ENCODE measurements at places on chromosomes 1 and 21.

- no peak for DNase-seq
Measured at GRCh38 chr1:2156866-2157265, 37.7 kb downstream of the FAAP20 start.

DNA sequence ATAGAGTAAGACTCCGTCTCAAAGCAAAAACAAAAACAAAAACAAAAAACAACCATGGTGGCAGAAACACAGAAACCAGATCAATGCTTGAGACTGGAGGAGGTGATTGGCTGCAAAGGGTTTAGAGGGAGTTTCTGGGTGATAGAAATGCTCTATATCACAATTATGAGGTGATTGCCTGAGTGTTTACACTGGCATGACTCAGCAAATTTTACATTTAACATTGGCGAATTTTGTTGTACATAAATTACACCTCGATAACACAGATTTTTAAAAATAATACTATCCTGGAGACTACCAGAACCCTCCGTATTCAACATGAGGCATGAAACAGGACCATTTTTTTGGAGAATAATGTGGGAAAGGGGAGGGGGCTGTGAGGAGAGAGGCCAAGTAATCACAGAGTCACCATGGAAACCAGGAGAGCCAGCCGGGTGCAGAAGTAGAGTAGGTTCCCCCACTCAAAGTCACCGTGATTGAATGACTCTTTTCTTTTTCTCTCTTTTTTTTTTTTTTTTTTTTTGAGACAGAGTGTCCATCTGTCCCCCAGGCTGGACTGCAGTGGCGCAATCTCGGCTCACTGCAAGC is 24.3 kb downstream of the HEYL start:
- DNase-seq: no peak

GRCh38 chr1:33098371-33098770 is 17.4 kb downstream of the AZIN2 start:
- DNase-seq: no peak

DNA sequence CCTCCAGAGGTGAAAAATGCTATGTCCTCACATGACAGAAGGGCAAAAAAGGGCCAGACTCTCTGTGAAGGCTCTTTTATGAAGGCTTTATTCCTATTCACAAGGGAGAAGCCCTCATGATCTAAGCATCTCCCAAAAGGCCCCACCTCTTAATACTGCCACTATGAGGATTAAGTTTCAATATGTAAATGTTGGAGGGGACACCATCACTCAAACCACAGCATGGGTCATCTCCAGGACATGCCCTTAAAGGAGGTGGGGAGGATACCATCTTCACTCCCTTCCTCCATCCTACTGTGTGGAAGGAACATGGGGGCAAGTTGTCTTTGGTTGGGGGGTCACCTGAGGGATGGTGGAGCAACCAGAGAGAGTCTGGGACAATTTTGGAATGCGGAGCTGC is 170.1 kb downstream of the TRIM33 start:
- no peak for DNase-seq

DNA sequence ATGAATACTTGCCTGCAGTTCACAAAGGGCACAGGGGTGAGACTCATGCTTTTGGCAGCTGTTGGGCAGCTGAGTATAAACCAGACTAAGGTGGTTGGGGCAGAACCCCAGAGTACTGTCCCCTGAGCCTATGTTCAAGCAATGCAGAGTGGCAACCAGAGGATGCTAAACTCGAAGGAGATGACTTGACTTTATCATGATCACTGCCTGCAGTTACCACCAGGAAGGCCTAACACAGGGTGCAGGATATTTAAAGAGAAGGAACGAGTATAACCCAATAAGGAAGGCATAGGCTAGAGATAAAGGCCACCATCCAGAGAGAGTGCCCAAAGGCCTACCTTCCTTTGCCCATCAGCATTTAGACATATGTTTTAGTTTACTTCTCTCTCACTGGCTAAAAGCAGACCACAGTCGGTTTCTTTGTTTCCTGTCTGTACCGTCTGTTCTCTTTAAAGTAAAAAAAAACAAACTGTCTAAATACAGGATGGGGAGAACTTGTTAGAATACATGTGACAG is 83.3 kb downstream of the MPZL1 start:
- DNase-seq: no peak

DNA sequence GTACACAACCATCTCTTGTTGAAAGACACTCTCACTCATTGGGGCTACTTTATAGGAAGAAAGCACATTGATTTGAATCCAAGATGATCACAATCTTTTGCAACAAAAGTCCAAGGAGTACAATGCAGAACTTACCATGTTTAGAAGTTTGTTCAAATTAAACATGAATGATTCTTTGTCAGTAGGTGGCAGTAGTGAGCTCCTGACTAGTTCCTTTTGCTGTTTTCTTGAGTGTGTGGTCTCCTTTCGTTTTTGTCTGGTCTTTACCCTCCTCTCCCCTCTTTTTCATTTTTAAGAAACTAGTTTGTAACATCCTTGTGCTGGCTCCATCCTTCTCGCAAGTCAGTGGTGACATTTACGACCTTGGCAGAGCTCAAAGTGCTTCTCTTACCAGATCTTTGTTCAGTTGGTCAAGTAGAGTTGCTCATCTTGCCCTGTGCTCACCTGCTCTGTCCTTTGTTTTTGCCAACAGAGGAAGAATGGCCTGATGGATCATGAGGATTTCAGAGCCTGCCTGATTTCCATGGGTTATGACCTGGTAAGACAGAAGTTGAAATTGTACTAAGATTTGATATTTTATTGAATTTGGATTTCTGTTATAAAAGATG is 35.7 kb upstream of the MTR start:
- peak; percentile 8 for DNase-seq

- DNase-seq: peak; percentile 4
Measured at GRCh38 chr1:81549588-81550127, 251.1 kb upstream of the ADGRL2 start.

- DNase-seq: no peak
Measured at GRCh38 chr1:210653771-210654170, 325.1 kb downstream of the HHAT start.
